ENCODE measurements at places on chromosomes 13 and 19. TPM values are rescaled to one million over a fixed set of nuclear protein-coding genes. Genes with fewer than 3 reads are reported as not detected.

ZNF610 gene
- total RNA-seq: 12.6 TPM

GSX1 gene
- total RNA-seq: not detected

PSG1 gene
- not detected for total RNA-seq

DNA sequence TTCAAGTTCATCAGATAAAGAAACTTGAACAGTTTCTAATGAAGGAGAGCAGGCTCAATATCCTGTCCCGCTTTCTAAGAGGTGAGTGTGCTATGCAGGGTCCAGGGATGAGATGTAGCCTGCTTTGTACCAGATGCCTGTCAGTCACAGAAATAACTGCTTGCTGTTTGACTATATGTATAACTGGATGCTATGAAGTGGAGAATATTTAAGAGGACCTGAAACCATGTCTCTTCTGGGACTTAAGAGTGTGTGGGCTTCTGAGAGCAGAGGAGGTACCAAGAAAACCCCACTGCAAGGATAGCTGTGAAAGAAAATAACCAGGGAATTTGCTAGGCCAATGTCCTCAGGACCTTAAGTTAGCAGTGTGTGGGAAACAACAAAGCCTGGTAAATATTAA lies 246.3 kb upstream of the RFC3 start:
- DNase-seq: no peak
- H3K4me3 ChIP-seq: no peak overlapping the region
- H3K27ac ChIP-seq: no peak overlapping the region

GRCh38 chr13:96816261-96816660 lies 178.0 kb downstream of the OXGR1 start:
- no peaks in the 10 kb centered on the region for H3K36me3 ChIP-seq
- no peaks in the 10 kb centered on the region for H3K4me1 ChIP-seq
- no peak overlapping the region for H3K27ac ChIP-seq
- H3K4me3 ChIP-seq: no peak overlapping the region
- no peaks in the 10 kb centered on the region for H3K27me3 ChIP-seq

GRCh38 chr13:109971006-109971405 lies 184.6 kb upstream of the IRS2 start:
- no peak for DNase-seq
- H3K4me1 ChIP-seq: no peaks in the 10 kb centered on the region
- H3K4me3 ChIP-seq: no peak overlapping the region
- H3K36me3 ChIP-seq: no peaks in the 10 kb centered on the region
- no peak overlapping the region for H3K27ac ChIP-seq

GRCh38 chr13:110882972-110883371 lies 31.9 kb downstream of the ANKRD10 start:
- no peak overlapping the region for H3K4me3 ChIP-seq
- no peaks in the 10 kb centered on the region for H3K27me3 ChIP-seq
- DNase-seq: no peak
- H3K4me1 ChIP-seq: no peaks in the 10 kb centered on the region

All from Karpas-422 (cell line).